ENCODE measurements at places on chromosomes 12 and 14.

DNA sequence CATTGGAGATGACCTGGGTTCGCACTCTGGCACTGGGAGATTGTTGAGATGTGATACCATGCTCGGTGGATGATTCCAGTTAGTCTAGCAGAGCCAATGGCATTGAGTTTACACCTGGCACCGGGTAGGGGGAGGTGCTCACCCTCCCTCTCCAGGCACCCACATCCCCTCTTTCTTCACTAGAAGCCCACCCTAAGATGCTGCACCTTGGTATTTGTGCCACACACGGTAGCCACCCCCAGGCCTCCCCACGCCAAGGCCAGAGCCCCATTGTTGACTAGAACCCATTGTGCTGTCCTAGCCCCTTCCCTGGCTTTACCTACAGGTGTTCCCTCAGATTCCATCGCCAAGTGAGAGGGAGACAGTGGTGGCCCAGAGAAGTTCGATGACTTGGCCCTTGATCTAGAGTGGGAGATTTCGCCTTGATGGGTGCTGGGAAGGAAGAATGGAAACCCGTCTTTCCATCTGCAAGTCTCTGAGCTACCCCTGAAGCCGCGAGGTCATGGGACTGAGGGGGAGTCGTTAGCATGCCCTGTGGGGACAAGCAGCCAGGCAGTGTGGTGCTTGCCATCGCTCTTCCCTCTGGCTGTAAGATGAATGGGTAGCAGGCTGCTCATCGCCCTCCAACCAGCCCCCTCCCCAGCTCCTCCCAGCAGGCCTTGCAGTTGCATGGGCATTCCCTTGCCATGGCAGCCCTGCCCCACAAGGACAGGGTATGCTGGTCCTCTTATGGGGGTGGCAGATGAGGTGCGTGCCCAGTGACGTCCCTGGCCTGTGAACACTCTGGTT, 8.7 kb downstream of the CCND2 start:
- no peaks in the 10 kb centered on the region for H3K27me3 ChIP-seq
- H3K27ac ChIP-seq: no peak overlapping the region
- H3K4me1 ChIP-seq: peaks cover 30% of the 10 kb centered on the region
- peaks cover 73% of the 10 kb centered on the region for H3K36me3 ChIP-seq
- DNase-seq: peak; percentile 55

DNA sequence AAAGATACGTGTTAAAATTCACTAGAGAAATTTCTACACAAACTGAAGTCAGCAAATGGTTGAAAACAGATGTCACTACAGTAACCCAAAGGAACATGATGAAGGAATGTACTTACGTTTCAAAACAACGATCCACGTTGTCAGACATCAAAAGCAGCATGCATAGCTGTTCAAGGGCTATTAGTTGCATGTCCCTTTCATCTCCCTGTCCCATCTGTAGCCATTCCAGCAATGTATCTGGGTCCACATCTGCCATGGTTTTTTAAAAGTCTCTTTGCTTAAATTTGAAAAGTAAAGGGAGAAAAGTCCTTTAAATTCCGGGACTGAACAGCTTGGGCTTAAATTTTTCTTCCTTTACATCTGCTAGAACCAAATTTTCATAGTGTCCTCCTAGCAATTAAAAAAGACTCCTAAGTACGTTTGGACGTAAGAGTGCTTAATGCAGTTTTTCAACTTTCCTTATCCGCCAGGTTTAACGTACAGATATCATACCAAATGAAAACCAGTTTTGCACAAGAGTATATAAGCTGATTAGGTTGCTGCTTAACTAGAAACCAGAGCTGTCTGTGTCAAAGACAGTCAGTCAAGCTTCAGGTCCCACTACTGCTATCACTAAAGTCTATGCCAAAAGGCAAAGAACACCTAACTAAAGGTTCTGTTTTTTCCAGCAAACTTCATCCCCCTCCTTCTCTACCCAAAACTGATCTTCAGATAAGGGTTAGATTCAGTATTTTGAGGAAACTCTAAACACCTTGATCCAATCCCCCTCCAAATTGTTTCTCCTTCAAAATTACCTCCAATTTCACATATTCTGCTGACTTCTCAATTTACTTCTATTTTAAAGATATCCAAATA, 1.7 kb downstream of the HECTD1 start:
- no peaks in the 10 kb centered on the region for H3K27me3 ChIP-seq
- peaks cover 18% of the 10 kb centered on the region for H3K4me1 ChIP-seq
- H3K27ac ChIP-seq: peak overlapping the region; percentile 50
- H3K36me3 ChIP-seq: peaks cover 23% of the 10 kb centered on the region
- peak overlapping the region; percentile 86 for H3K4me3 ChIP-seq
- no peak for DNase-seq

DNA sequence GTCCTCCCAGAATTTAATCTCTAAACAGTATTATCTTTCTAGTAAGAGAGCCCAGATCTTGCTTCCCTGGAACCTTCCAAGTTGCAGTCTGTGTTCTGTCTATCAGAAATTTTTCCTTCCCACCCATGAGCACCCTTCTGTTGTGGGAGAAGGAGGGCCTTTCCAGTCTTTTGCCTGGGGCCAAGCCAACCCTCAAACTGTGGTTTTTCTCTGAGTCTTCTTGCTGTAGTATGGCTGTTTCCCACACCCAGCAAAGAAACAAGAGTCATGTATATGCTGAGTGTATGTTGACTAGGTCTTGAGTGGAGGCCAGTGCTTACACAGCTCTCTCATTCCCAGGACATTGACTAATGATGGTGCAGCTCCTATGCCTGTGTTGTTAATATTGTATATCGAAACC, 104.5 kb downstream of the TGFB3 start:
- no peak for DNase-seq
- H3K36me3 ChIP-seq: peaks cover 20% of the 10 kb centered on the region
- H3K27ac ChIP-seq: no peak overlapping the region

- H3K36me3 ChIP-seq: peaks cover 11% of the 10 kb centered on the region
- peaks cover 7% of the 10 kb centered on the region for H3K4me1 ChIP-seq
- no peak overlapping the region for H3K27ac ChIP-seq
- H3K27me3 ChIP-seq: no peaks in the 10 kb centered on the region
- no peak overlapping the region for H3K4me3 ChIP-seq
Measured at GRCh38 chr14:71405676-71406075, 498.4 kb downstream of the PCNX1 start.

DNA sequence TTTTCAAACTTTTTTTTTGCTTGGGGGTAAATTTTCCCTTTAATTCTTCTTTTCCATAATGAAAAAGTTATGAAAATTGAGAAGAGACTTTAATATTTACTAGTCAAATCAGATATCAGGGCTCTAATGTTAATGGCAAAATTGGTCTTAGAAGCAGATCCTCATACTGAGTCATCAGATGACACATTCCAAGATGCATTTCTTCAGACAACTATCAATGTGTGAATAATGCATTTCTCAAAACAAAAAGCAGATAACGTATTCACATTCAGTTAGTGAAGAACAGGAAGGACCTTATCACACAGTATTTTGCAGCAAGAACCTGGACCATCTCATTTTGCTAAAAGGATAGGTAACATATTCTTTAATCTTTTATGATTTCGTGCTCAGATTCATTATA, 130.7 kb downstream of the GPHN start:
- peaks cover 21% of the 10 kb centered on the region for H3K4me1 ChIP-seq
- no peaks in the 10 kb centered on the region for H3K27me3 ChIP-seq
- H3K36me3 ChIP-seq: no peaks in the 10 kb centered on the region
- H3K4me3 ChIP-seq: no peak overlapping the region
- no peak overlapping the region for H3K27ac ChIP-seq

DNA sequence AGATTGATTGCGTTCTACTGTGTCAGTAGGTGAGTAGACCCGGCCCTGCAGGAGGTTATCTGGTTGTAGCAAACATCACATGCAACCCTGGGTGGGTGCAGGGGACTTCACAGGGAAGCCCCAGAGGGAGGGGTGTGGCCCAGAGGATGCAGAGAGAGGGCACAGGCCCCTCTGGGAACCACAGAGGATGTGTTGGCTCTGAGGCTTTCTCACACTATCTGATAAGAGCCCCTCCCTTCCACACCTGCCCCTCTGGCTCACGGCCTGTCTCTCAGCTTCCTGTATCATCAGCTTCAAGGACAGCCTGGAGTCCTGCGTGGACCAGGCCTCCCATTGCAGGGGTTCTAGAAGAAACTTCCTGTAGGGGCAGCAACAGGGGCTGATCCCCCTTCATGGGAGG, 101.9 kb downstream of the RIN3 start:
- H3K36me3 ChIP-seq: peaks cover 5% of the 10 kb centered on the region
- H3K27ac ChIP-seq: no peak overlapping the region
- no peaks in the 10 kb centered on the region for H3K27me3 ChIP-seq
- no peak for DNase-seq

GRCh38 chr14:77052281-77053044, 24.0 kb upstream of the IRF2BPL start:
- no peaks in the 10 kb centered on the region for H3K27me3 ChIP-seq
- DNase-seq: no peak
- peaks cover 13% of the 10 kb centered on the region for H3K4me1 ChIP-seq
- H3K36me3 ChIP-seq: no peaks in the 10 kb centered on the region
- no peak overlapping the region for H3K4me3 ChIP-seq

DNA sequence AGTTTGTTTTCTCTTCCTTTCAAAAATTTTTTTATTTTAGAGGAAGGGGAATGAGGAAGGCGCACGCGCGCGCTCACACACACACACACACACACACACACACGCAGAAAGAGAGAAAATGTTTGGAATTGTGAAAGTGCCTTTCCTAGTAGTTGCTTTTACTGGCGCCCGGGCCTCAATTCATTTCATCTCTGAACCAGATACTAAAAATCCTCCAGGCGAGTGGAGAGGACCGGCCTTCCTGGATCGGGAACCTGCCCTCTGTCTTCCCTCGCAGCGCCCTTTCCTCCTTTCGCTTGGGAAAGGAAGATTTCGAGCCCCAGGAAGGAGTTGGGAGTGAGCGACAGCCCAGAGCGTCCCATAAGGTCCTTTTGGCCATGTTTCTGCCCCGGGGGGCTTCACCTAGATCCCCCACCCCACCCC, 7.8 kb upstream of the TBX3 start:
- no peak for DNase-seq
- H3K27me3 ChIP-seq: peaks cover 94% of the 10 kb centered on the region
- H3K4me1 ChIP-seq: peaks cover 72% of the 10 kb centered on the region
- peaks cover 3% of the 10 kb centered on the region for H3K36me3 ChIP-seq
- H3K27ac ChIP-seq: peak overlapping the region; percentile 89

GRCh38 chr14:104891121-104891551, 26.1 kb downstream of the CEP170B start:
- no peak for DNase-seq

DNA sequence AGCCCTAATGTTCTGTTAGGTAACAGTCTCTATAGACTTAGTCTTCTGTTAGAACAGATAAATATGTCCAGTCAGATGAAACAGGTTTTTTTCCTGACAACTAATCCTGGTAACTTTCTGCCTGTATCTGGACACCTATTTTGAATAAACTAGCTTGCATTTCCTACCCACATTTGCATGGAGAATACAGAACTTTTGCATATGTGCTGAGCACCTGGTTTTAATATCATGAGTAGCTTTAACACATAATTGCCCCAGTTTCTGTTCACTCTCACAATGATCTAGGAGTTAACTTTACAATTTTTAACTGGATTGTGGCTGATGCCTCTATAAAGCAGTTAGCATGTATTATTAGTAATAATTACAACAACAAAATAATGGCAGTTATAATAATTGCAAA, 111.7 kb downstream of the KTN1 start:
- no peak overlapping the region for H3K4me3 ChIP-seq
- no peak for DNase-seq
- peaks cover 6% of the 10 kb centered on the region for H3K36me3 ChIP-seq

GRCh38 chr12:49893753-49894750, 9.6 kb downstream of the FAIM2 start:
- H3K27ac ChIP-seq: peak overlapping the region; percentile 80
- no peaks in the 10 kb centered on the region for H3K36me3 ChIP-seq
- peak overlapping the region; percentile 58 for H3K4me3 ChIP-seq
- peaks cover 11% of the 10 kb centered on the region for H3K27me3 ChIP-seq
- DNase-seq: no peak

GRCh38 chr14:76884394-76884793, 58.2 kb downstream of the LRRC74A start:
- peaks cover 7% of the 10 kb centered on the region for H3K4me1 ChIP-seq
- DNase-seq: no peak
- H3K27ac ChIP-seq: no peak overlapping the region
- H3K36me3 ChIP-seq: no peaks in the 10 kb centered on the region
- H3K4me3 ChIP-seq: no peak overlapping the region

GRCh38 chr12:79634957-79635471, 55.8 kb downstream of the PAWR start:
- no peak overlapping the region for H3K27ac ChIP-seq
- H3K27me3 ChIP-seq: no peaks in the 10 kb centered on the region
- peaks cover 8% of the 10 kb centered on the region for H3K4me1 ChIP-seq
- no peaks in the 10 kb centered on the region for H3K36me3 ChIP-seq
- no peak overlapping the region for H3K4me3 ChIP-seq

DNA sequence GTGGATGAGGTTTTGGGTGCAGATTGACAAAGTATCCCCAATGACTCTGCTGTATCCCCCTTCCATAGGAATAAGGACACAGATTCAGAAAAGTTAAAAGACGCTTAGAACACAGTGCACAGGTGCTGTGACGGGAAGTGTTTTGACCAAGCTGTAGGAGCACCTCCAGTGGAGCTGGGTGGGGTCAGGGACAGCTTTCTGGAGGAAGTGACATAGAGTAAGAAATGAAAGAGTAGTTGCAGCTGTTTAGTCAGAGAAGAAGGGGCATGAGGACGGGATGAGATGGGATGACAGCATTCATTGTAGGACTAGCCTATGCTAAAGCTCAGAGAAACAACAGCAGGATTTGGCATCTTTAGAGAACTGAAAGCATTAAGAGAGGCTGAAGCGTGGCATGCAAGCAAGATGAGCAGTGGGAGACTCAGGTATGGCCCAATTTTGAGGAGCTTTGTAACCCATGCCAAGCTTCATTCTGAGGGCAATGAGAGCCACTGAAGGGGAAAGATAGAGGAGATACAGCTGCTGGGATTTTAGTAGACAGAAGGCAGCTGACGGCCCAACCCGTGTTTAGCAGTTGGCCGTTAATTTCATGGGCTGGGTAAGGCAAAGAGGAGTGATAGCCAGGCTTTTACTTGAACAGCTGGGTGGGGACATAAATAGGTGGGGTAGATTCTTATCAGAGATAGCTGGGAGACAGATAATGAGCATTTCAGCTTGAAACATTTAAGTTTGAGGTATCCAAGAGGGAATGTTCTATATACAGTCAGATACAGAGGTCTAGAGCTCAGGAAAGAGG, 131.8 kb upstream of the KRAS start:
- peaks cover 10% of the 10 kb centered on the region for H3K4me1 ChIP-seq
- DNase-seq: no peak
- peak overlapping the region; percentile 57 for H3K27ac ChIP-seq
- peaks cover 7% of the 10 kb centered on the region for H3K36me3 ChIP-seq

- peaks cover 20% of the 10 kb centered on the region for H3K36me3 ChIP-seq
- H3K4me3 ChIP-seq: no peak overlapping the region
- H3K27ac ChIP-seq: no peak overlapping the region
- peaks cover 8% of the 10 kb centered on the region for H3K4me1 ChIP-seq
Measured at GRCh38 chr12:120787889-120788288, 62.3 kb downstream of the ACADS start.

Measured in type B pancreatic cell (in vitro differentiated cells).